Spinal cord (tissue), 10 donors: ENCODE measurements at places on chromosomes 12 and 14.

DNA sequence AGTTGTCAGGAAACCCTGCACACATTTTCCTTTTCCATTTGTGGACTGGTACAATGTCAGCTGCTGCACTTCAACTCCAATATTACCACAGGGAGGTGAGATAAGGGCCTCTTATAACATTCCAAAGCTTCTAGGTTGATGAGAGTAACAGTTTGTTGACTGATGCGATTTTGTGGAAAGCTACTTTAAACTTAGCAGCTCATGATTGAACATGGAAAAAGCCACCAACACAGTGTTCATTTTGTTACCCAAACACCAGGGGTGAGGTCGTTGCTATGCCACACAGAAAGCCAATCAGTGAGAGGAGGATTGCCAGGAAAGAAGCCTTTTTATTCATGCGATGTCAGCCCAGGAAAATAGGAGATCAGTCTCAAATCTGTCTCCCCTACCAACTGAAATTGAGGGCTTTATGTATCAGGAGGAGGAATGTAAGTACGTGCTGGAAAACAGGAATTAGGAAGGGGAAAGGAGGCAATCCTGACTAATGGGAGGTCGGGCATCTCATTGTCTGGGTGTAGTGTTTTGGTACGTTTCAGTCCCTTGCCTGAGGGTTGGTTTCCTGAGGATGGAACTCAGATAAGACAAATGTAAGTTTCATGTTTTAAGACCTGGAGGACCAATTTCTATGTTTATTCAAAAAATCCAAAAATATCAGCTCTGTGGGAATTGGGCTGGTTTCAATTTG is 92.7 kb upstream of the PLEKHA5 start:
- DNase-seq = no peak

- DNase-seq = no peak
These were observed 315.8 kb downstream of the BCL11B start for GRCh38 chr14:98956181-98956580.

DNA sequence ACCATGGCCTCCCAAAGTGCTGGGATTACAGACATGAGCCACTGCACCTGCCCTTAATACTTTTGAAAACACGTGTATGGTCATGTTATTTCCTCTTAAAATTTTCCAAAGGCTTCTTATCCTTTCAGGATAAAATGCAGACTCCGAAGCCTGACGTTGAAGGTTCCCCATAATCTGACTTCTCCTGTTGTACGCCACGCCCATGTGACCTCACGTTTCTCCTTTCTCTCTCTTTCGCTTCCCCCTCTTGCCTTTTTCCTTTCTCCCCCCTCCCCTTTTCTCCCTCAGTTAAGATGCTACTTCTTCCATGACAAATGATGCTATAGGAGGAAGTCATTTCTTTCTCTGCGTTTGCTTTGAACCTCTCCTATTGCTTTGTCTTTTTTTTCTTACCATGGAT is 266.0 kb downstream of the FBXL14 start:
- no peak for DNase-seq

DNA sequence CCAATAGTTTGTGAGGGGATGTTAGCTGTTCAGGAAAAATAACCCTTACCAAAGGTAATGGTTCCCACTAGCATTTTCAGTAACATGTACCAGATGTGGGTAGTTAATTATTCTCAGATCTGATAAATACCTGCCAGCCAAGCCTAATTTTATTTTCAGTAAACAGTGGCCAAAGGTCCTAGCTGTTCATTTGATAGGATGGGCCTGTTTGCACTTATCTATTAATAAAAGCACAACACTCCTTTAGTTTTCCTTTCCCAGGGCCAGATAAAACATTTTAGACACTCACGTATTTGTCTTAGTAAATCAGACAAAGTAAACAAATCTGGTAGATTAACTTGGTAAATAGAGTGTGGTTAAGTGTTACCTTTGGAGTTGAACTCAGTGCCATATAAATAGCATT is 345.1 kb downstream of the RAD51B start:
- no peak for DNase-seq

GRCh38 chr12:41061192-41061591 is 126.9 kb upstream of the PDZRN4 start:
- DNase-seq = peak; percentile 4

- no peak for DNase-seq
These were observed 21.5 kb downstream of the PAX9 start for GRCh38 chr14:36683083-36683724.

GRCh38 chr14:52895000-52895399 is 55.9 kb downstream of the FERMT2 start:
- DNase-seq = no peak

GRCh38 chr12:86551146-86551571 is 295.0 kb upstream of the MGAT4C start:
- DNase-seq = no peak

- peak; percentile 22 for DNase-seq
These were observed 594 bp downstream of the KRAS start for GRCh38 chr12:25249931-25250738.

- no peak for DNase-seq
These were observed 3.6 kb downstream of the DIP2B start for GRCh38 chr12:50508414-50508813.

- no peak for DNase-seq
These were observed 7.7 kb downstream of the CMTM5 start for GRCh38 chr14:23384364-23385080.

- DNase-seq = no peak
These were observed 38.8 kb downstream of the TMEM63C start for GRCh38 chr14:77220246-77221017.

GRCh38 chr14:81435391-81436295 is 35.5 kb upstream of the STON2 start:
- peak; percentile 93 for DNase-seq

DNA sequence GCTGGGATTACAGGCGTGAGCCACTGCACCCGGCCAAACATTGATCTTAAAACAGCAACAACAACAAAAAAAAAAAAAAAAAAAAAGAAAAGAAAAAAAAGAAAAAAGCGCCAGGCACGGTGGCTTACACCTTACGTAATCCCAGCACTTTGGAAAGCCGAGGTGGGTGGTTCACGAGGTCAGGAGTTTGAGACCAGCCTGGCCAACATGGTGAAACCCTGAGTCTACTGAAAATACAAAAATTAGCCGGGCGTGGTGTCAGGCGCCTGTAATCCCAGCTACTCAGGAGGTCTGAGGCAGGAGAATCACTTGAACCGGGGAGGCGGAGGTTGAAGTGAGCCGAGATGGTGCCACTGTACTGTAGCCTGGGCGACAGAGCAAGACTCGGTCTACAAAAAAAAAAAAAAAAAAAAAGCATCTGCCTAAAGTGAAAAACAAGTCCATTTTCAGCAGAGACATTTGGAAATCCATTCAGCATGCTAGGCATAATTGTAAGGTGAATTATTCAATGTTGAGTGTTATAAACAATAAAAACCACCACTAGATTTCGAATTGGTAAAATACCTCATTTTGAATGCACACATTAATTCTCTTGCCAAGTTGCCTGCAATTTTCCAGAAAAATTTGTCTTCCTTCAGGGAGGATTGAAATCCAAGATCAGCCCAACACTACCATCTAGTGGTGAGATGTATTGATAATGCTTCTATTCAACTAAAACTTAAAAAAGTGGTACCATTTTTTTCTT is 8.0 kb upstream of the CERS5 start:
- DNase-seq = peak; percentile 57

- no peak for DNase-seq
These were observed 7.6 kb downstream of the SUSD6 start for GRCh38 chr14:69619012-69619411.

DNA sequence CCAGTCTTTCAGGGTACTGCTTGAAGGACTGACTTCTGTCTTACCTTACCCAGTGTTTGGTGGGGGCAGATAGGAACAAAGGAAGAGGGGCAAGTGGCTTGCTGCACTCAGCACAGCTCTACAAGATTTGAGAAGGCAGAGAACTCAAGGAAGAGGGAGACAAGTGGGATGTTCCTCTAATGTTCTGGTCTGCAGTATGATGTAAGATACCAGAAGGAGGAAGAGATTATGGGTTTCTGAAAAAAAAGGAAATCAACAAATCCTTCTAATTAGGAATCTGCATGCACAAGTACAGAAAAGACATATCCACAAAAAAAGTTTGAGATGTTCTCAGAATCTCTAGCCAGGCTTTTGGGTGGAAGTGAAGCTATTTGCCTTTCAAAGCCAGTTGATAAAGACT is 37.1 kb downstream of the USP15 start:
- DNase-seq = no peak

DNA sequence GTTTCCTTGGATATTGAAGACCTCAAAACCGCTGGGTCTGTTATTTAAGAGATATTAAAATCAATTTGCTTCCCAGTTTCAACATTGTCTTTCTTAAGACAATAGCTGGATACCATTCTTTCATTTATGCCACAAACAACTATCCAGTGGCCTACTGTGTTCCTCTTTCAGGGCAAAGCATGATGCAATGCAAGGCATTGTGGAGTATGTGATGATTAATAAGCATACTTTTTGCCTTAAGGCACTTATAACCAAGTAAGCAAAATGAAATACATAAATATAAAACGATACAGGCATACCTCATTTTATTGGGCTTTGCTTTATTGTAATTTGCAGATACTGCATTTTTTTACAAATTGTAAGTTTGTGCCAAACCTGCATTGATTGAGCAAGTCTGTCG is 45.5 kb downstream of the SCN8A start:
- DNase-seq = no peak

DNA sequence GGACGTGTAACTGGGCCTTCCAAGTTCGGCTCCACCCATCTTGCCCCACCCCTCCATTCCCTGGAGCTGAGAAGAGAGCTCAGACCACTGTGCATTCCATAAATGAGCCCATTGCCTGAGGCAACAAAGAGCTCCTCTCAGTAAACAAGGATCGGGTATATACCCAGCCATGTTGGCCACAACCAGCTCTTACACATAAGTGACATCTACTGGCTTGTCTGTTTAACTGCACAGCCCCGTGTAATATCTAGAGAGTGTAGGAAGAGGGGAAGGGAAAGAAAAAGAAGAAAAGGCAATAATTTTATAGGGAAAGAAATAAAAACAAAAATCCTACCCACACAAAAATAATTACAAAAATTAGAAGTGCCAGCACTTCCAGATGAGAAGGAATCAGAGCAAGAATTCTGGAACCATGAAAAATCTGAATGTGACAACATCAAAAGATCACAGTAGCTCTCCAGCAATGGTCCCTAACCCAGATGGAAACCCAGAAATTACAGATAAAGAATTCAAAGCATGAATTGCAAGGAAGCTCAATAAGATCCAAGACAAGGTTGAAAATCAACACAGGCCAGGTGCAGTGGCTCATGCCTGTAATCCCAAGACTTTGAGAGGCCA is 308.1 kb downstream of the RPAP3 start:
- no peak for DNase-seq

DNA sequence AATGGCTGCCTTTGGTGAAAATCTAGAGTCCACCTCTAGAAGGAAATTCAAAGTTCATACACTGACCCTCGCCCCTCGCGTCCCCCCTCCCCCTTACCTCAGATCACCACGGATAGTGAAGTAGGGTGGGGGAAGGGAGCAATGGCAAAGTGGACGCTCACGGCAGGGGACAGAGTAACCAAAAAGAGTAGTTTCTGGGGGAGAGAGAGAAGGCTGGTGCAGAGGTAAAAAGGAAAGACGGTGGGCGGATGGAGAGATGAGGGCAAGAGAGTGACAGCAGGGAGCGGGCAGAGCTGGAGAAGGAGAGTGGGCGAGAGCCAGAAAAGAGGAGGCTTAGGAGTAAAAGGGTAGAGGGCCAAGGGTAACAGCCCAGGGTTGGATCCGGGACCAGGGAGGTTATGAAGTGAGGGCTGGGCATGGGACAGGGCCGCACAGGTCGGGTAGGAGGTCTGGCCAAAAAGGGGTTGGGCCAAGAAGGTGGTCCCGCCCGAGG is 423 bp downstream of the ALDH6A1 start:
- peak; percentile 5 for DNase-seq

- no peak for DNase-seq
These were observed 27.4 kb downstream of the PCNX1 start for GRCh38 chr14:70934502-70935134.

DNA sequence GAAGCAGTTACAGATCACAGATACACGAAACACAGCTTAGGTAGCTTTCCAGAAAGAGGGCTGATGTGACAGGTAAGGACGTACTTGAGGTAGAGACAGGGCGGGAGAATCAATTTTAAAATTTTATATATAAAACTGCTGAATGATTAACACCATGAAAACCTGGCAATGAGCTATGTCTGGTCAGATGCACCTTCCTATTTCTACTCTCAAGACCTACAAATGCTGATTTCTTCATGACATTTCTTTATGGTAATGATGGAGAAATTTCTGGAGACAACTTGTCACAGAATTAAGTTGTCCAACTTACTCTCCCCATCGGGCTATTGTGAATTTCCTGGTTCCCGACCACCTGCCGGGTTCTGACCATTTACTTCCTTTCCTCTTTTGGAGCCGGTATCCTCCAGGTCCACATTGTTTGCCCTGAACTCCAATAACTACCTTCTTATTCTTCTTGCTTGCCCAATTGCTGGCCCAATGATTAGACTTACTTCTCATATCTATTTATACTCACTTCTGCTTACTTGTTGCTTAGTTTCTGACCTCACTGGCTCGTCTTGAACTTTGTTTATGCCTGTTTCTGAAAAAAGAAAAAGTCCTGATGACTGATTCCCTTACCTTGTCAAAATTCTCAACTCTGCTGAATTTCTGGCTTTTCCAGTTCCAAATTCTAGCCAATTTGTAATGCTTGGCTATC is 12.8 kb upstream of the ATP2B1 start:
- no peak for DNase-seq

- no peak for DNase-seq
These were observed 17.4 kb downstream of the DDX54 start for GRCh38 chr12:113167868-113168267.

- no peak for DNase-seq
These were observed 59.0 kb upstream of the RERGL start for GRCh38 chr12:18148961-18149360.

DNA sequence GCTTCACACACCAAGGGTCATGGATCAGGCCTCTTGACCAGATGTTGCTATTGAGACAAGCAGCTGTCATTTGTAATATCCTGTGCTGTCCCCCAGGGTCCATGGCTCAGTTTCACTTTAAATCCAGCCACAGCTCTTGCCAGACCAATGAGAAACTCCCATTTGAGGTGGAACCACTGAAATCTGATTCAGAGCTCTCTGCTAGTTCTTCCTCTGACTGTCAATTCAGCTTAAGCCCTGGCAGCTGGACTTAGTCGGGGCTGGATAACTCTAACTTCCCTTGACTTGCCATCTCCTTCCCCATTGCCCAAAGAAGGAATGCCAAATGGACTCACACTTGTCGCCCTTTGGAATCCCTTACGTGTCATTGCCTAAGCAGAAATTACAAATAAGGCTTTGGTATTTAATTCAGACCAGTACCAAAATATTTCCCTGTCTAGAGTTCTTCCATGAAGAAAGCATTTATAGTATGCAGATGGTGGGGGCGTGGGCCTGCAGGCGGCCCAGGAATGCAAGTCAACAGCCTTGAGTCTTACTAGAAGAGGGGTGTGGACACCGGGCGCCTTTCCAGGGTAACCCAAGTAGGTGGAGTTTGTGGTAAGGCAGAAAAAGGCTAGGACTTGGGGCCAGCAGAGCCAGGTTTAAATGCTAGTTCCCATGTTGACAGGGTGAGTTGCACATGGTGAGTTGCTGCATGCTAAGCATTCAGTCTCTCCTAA is 96.9 kb upstream of the TMPO start:
- no peak for DNase-seq
